ENCODE measurements at places on chromosomes 2 and 18.

GRCh38 chr2:138494265-138494966 is 7.2 kb upstream of the SPOPL start:
- DNase-seq: no peak

DNA sequence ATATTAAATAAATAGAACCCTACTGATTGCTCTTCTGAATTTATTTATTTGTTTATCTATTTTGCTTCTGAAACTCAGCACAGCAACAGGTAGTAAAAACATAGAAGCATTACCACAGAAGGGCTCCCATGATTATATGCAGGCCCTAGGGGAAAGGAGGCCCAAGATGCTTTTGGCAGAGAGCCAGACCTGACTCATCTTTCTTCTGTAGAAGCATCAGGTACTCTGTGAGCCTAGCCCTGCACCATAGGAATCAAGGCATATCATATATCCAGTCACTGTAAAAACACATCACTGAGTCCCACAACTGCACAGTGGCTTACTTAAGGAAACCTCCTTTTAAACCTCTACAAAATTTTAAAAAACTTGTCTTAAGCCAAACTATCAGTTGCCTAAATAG is 1.8 kb downstream of the SCN9A start:
- no peak for DNase-seq

DNA sequence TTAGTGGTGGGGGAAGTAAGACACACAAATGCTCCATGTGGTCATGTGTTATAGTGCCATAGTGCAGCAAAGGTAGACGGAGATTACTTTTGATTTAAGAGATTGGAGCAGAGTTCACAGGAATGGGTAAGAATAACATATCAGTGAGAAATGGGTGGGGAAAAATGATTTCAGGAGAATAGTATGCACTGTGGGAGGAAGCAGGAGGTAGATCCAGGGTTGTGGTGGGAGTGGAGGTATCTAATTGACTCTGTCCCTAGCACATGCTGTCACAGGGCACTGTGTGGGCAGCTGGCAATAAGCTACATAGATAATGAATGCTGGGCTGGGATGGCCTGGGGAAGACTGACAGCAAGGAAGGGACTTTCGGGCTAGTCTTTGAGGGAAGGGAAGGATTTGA is 65.3 kb downstream of the STAT1 start:
- no peak for DNase-seq

DNA sequence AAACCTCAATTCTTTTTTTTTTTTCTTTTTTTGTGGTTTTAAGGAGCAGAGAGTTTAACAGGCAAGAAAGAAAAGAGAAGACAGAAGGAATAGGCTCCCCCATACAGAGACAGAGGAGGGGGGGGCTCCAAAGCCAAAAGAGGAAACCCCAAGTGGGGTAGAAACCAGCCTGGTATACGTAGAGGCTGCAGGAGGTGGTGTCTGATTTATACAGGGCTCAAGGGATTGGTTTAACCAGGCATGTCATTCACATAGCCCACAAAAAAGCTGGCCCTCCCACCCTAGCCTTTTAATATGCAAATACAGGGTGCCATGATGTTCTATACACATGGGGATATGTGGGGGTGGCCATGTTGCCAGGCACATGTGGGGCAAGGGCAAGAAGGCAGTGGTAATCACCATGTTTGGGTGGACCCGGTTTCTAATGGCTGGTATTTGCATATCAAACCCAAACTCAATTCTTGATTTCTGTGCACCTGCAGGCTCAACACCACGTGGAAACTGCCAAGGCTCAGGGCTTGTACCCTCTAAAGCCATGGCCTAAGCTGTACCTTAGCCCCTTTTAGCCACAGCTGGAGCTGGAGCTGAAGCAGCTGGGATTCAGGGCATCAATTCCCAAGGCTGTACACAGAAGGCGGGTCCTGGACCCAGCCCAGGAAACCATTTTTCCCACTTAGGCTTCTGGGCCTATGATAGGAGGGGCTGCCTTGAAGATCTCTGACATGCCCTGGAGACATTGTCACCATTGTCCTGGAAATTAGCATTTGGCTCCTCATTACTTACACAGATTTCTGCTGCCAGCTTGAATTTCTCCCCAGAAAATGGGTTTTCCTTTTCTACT is 170.3 kb downstream of the MAIP1 start:
- DNase-seq: no peak

DNA sequence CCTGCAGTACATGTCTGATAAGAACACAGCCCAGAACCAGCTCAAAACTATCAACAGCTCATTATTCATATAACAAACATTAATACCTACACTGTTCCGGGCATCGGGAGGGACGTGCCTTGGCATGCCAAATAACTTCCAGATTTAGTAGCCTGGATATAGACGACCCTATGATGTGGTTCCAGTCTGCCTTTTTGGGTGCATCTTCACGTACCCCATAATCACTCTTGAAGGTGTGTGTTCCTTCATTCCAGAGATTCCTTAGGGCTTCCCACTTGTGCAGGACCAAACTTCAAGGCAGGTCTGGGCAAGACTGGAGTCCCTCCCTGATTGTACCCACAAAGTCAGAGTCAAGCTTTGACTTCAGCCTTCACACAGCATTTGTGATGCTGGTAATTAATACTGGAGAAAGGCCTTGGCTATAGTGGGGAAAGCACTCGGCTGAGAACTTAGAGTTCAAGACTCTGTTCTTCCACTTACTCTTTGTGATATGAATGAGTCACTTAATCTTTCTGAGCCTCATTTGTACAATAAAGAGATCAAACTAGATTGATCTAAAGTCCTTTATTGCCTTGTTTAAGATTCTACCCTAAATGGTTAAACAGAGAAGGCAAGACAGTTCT is 27.7 kb upstream of the SPATS2L start:
- no peak for DNase-seq

- no peak for DNase-seq
Observed at GRCh38 chr2:10478916-10479315, 30.8 kb upstream of the ODC1 start.

- DNase-seq: no peak
Observed at GRCh38 chr2:152405206-152406118, 70.5 kb downstream of the FMNL2 start.

GRCh38 chr2:226791487-226792081 is 8.0 kb downstream of the IRS1 start:
- peak; percentile 92 for DNase-seq

- no peak for DNase-seq
Observed at GRCh38 chr18:57301573-57302559, 50.5 kb upstream of the ST8SIA3 start.

GRCh38 chr2:70733646-70734180 is 34.3 kb downstream of the ADD2 start:
- DNase-seq: no peak
